ENCODE measurements at places on chromosomes 12 and 14.

DNA sequence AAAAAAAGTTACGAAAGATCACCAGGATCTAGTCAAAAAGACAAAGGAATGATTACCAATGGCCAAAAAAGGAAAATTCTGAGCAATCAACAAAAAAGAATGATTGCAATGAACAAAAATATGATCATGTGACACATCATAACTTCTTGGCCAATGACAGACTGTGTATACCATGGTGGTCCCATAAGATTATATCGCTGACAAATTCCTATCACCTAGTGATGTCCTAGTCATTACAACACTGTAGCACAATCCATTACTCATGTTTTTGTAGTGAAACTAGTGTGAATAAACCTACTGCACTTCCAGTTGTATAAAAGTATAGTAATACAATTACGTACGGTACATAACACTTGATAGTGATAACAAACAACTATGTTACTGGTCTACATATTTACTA lies 12.3 kb downstream of the SEL1L start:
- no peak for DNase-seq

GRCh38 chr14:105010891-105011291 lies 10.0 kb downstream of the CDCA4 start:
- DNase-seq = no peak

GRCh38 chr12:57712701-57713100 lies 18.8 kb downstream of the OS9 start:
- no peak for DNase-seq

DNA sequence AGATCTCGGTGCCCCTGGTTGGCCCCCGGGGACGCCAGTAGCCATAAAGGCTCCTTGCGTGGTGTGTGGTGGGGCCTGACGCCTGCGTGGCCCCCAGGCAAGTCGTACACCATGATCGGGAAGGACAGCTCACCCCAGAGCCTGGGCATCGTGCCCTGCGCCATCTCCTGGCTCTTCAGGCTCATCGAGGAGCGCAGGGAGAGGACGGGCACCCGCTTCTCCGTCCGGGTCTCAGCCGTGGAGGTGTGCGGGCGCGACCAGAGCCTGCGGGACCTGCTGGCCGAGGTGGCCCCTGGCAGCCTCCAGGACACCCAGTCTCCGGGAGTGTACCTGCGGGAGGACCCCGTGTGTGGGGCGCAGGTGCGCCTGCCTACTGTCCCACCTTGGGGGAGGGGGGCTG lies 34.5 kb downstream of the KIF26A start:
- DNase-seq = no peak

GRCh38 chr12:6465467-6466183 lies 4.9 kb downstream of the VAMP1 start:
- DNase-seq = peak; percentile 35

GRCh38 chr12:12476857-12477531 lies 85.7 kb downstream of the DUSP16 start:
- no peak for DNase-seq

GRCh38 chr12:95767703-95768102 lies 22.9 kb downstream of the NTN4 start:
- DNase-seq = no peak

- no peak for DNase-seq
Measured at GRCh38 chr12:47408171-47408871, 297.5 kb downstream of the RPAP3 start.

DNA sequence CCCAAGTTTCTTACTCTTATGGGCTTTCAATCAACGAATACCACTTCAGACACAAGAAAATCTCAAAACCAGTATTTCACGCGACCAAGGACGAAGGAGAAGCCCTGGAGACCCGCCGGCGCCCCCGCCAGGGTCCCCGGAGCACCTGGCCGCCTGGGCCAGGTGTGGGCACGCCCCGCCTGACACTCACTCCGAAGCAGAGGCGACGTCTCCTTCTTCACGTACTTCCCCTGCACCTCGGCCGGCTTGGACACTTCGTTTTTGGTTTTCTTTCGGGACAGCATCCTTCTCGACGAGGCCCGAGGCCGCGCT lies 466 bp downstream of the SAV1 start:
- no peak for DNase-seq

DNA sequence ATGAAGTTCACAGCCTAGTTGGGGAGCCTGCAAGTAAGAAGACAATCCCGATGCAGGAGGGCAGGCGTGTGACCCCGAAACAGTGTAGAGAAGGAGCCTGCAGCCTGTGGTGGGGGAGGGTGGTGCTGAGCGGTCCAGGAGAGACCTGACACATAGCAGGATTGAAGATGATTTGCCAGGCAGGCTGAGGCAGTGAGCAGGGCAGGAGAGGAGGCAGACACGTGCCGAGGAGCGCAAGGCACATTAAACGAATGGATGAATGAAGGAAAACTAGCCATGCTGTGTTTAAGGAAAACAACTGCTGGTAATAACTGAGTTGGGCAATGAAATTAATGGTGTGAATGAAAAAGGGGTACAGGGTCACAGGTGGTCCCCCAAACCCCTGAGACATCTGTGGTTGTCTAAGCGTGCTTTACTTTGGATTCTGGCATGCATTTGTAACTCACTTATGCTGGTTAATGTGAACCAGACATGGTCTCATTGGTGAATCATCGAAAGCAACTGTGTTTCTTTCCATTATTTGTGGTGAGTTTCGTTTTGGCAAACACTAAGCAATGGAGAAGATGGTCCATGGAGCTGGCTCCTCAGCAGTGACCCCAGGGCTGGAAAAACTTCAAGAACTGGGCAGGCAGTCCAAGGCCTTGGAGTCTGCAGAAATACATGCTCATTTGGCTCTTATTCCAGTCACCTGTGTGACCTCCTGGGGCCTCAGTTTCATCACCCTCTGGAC lies 96.9 kb upstream of the EVL start:
- no peak for DNase-seq

GRCh38 chr14:99981806-99982205 lies 83.4 kb upstream of the EVL start:
- no peak for DNase-seq

DNA sequence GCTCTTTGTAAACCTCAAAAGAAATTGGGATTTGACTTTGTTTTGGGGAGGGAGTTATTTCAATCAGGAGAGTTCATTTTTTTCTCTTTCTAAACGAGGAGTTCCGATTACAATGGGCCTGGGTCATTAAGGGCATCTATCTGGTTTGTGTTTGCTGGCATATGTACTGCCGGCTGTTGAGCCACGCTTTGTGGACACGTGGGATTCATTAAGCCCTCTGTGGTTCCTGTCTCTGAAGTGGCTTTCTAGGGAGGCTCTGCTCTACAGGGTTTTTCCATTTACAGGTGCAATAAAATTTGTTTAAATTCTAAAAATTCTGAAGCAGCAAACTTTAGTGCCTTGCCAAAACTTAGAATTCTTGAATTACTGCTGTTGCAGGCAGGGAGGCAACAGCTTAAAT lies 57.9 kb downstream of the GNS start:
- DNase-seq = no peak

DNA sequence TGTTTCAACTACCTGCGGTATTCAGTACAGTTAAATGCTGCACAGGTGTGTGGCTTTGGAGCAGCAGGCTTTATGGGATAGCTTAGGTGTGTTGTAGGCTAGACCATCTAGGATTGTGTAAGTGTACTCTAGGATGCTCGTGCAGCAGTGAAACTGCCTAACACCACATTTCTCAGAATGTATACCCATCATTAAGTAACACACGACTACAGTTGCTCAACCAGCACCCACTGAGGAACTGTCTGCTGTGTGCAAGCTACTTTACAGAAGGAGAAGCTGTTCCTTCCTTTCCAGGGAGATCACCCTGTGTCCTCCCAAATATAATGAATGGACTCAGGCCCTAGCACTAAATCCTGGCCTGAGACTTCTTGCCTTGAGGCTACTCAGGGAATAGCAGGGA lies 94.8 kb downstream of the SLC24A4 start:
- no peak for DNase-seq

DNA sequence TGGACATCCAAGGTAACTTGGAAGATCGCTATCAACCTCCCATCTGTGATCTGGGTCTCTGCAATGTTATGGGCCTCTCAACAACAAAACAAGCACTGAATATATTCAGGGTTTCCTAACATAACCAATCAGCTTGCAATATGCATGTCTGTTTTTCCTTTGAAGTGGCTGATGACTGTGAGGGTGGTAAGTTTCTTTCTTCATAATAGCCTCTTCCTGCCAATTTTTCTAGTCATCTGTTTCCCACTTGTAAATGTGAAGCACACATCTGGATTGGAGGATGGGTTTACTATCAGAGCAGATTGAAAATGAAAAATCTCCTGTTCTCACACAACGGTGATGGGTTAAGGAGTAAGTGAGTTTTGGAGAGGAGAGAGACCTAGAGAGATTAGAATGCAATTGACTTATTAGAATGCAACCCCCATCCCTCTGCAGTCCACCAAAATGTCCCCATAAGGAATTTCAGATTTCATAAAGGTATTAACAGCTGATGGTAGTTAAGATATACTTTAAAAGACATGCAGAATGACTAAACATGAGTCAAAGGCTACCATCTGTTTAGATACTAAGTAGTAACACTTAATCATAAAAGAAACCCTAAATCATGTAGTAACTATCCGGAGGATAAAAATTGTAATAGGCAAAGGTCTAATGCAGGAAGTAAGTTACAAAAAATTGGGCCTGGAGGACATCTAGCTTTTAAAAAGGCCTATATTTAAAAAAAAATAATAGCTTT lies 58.4 kb upstream of the SAV1 start:
- DNase-seq = no peak

- DNase-seq = no peak
Measured at GRCh38 chr12:12365446-12365802, 8.5 kb downstream of the BORCS5 start.

DNA sequence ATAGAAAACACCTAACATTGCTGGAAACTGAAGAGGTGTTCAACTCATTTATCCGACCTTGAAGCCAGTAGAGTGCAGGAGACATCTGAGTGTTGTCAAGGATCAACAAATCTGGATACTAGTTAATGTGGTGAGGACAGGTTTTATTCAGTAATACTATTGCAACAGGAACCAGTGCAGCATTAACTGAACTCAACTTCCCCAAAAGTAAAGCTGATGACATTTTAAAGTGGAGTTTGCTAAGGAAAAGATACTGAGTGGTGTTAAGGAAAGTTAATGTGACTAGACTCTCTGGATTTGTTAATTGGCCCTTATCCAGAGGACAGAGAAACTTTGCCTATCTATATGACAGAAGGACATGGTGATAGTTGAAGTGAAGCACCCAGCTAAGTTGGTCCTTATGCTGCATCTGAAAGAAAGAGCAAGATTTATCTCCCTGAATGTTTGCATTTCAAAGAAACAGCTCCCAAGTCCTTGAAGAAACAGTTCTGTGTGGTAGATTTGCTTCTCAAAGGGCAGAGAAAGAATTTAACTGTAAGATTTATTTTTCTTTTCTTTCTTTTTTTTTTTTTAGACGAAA lies 1.2 kb upstream of the CLEC7A start:
- DNase-seq = no peak

GRCh38 chr12:123757561-123757960 lies 4.5 kb upstream of the DNAH10 start:
- DNase-seq = no peak

GRCh38 chr14:31410048-31410650 lies 10.2 kb downstream of the HEATR5A start:
- no peak for DNase-seq

GRCh38 chr12:13744561-13744960 lies 236.8 kb downstream of the GRIN2B start:
- no peak for DNase-seq

- DNase-seq = no peak
Measured at GRCh38 chr14:33186656-33187055, 248.0 kb downstream of the NPAS3 start.

DNA sequence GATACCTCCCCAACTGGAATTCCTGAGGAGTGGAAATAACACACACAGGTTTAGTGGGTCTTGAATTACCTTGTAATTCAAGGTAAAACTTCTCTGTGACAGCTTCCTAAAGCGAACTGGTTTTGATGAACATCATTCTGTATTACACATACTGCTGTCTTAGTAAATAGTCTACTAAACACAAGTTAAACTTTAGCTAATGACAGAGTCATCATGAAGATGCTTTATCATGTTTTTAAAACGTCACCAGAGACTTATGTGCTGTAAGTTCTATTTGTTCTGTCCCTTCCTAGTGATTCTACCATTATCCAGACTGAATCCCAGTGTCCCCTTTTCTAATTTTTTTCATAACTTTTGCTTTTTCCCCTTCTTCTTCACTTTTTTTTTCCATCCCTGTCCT lies 11.6 kb upstream of the GXYLT1 start:
- no peak for DNase-seq

DNA sequence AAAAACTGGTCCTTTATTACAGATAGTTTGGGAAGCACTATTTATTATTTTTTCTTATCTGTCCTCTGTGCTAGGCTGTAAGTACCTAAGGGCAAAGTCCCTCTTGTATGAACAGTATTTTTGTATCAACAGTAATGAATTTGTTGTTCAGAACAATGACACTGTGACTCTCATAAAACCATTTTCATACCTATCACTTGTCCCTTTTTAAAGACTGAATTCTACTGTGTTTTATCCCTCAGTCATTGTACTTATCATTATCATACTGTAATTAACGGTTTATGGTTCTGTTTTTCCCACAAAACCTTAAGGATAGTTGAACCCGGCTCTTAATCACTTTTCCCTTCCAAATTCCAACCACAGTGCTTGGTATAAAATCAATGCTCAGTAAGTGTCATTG lies 69.4 kb downstream of the SRGAP1 start:
- DNase-seq = no peak

DNA sequence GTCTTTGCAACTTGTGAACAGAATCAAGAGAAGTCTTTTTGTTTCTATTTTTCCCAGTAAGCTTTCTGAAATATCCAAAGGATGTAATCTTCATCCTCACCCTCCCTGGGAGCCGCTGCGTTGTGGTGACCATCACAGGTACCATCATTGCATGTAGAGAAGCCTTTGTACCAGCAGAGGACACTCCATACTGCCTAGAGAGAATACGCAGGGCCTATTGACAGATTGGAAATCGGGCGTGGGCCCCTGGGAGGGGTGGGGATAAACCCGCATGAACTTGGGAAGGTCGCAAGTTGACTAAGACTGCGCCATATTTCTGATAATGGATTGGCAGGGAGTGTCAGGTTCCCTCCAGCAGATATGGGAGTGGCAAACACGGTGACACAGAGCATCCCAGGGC lies 12.7 kb downstream of the KRT1 start:
- no peak for DNase-seq

- DNase-seq = no peak
Measured at GRCh38 chr14:47278233-47278842, 397.1 kb downstream of the MDGA2 start.

DNA sequence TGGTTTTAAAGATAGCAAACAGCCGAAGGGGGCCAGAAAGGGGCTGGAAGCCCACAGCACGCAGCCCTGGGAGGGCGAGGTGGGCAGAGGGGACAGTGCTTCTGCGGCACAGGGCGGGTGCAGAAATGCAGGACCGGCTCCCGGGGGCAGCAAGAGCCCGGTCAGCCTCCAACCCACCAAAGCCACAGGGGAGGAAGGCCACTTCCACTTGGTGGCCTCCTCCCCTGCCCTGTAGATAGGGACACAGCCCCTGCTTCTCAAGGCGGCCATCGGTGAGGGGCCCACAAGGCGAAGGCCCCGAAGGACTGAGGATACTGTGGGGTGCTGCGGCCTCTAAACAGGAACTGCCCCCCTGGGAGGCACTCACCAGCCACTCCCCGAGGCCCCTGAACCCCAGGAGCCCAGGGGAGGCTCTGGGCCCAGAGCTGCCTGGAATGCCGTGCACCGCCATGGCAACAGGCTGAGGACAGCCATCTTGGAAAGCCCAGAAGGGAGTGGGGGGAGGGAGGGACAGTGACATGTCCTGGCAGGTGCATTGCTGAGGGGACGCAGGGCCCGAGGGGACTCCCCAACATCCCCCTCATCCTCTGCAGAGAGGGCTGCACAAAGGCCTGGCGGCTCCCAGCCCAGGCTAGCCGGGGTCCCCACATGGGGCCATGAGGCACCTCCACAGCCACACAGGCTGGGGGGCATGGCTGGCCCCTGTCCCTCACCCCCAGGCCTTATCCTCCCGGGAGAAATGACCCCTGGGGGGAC lies 114.7 kb downstream of the NCOR2 start:
- DNase-seq = no peak
